ENCODE measurements at places on chromosomes 4 and X.

DNA sequence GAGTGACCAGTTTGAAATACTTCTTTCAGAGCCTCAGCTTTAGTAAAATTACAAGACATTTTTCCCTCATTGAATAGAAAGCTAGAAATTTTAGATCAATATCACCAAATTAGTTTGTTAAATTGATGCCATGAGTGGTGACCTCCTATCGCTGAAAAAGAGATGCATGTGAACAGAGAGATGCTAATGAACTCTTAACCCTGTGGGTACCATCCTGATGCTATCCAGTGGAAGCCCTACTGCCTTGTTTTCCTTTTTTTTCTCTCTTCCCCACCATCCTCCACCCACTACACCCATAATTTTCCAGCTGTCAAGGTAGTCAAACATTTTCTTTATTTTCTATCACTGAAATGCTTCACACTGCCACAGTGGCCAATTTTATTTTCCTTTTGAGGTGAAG, 61.9 kb downstream of the PPEF1 start:
- DNase-seq = no peak

DNA sequence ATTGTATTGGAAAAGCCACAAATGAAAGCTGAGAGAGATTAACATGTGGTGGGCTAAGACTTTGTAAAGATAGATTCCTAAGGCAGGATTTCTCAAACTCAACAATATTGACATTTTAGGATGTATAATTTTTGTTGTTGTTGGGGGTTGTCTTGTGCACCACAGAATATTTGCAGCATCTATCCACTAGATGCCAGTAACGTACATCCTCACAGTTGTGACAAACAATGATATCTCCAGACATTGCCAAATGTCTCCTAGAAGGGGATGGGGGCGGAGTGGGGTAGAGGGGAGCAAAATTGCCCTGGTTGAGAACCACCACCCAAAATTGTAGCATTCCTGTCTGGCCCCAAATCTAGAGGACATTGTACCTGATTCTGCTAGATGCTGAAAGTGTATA, 14.7 kb upstream of the CBR4 start:
- DNase-seq = no peak

- no peak for DNase-seq
Observed at GRCh38 chr4:154015578-154015977, 226.7 kb upstream of the SFRP2 start.

DNA sequence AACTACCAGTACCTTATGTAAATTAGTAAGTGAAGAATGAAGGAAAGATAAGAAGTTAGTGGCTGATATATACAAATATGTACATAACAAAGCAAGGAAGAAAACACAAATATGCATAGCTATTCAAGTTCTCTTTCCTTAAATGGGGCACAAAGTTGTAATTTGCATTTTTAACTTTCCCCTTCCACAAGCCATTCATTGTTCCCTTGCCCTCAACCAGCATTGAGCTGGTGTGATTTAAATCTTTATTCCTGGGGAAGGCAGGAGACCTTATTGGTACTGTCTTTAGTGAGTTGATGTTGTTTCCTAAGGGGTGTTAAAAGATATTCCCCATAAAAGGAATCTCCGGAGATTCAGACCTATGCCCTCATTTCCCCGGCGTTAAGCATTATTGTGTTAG, 735.3 kb downstream of the PCDH18 start:
- no peak for DNase-seq

DNA sequence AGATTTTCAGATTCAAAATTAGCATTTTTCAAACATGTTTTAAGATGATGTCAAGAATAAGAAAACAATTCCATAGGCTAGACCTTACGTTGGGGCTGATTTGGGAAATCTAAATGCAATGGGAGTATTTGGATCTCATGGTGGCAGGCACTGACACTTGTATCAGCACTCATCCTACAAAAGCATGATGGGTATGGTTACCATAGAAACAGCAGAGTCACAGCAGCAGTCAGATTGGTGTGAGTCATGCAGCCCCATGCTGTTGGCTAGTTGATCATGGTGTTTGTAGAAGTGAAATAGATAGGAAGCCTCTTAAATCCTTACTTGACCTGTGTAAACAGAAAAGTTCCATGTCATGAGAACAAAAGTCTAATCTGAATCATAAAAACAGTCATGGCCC, 1637.3 kb upstream of the PABPC4L start:
- no peak for DNase-seq

- DNase-seq = no peak
Observed at GRCh38 chr4:48275686-48276085, 6.0 kb upstream of the TEC start.

GRCh38 chrX:153830640-153831428, 490 bp upstream of the PDZD4 start:
- no peak for DNase-seq

GRCh38 chrX:10518073-10518472, 102.3 kb downstream of the MID1 start:
- DNase-seq = no peak

All from stimulated activated CD8-positive, alpha-beta memory T cell treated with anti-CD3 and anti-CD28 coated beads, Interleukin-2, amount 100 ng/mL, for 48 hours (primary cell).